ENCODE measurements at places on chromosomes 7 and 10.

DNA sequence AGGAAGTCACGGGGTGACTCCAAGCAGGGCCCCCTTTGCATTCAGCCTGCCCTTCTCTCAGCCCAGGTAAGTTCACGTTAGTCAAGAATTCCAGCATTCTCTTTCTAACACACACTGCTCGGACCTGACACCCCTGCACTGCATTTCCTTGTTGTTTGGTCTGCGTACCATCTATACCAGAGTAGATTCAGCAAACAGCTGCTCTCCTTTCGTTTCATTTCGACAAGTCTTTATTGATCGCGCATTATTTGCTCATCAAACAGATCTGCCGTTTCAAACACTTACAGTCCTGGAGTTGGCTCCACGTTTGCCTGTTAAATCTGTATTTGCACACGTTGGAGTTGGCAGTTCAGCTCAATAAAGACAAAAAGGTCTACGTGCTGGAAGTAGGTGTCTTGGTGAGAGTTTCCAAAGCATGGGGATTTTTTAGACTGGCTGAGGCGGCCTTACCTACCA lies 495.1 kb downstream of the RPS24 start:
- DNase-seq: no peak

DNA sequence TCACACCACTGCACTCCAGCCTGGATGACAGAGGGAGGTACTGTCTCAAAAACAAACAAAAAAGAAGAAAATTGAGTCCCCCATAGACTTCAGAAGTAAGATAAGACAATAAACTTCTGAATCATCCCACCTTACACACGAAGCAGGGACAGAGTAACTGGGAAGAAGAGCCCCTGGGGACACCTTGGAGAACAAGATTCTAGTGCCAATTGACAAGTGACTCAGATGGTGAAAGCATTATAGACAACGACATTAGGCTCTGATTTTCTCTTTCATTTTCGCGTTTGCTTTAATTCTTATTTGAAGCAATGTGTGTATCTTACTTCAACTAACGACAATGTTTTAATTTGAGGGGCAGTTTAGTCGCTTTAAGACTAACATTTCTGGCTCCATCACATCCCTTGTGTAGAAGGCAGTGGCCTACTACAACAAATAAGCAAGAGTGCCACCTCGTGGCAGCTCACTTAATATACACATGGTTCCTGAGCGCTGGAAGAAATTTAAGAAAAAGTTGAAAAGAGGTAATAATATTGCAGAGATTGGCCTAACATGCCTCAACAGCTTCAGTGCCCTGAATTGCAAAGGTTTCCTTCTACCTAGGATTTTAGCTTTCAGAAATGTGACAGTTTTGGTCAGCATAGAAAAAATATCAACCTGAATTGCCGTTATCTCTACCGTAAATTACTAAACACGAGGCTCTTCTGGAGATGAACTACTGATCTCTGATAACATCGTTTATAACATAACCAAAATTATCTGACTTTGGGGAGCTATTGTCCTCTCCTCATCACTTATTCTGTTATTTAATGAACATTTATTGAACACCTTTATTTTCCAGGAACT lies 36.7 kb downstream of the ASNS start:
- peak; percentile 51 for DNase-seq

DNA sequence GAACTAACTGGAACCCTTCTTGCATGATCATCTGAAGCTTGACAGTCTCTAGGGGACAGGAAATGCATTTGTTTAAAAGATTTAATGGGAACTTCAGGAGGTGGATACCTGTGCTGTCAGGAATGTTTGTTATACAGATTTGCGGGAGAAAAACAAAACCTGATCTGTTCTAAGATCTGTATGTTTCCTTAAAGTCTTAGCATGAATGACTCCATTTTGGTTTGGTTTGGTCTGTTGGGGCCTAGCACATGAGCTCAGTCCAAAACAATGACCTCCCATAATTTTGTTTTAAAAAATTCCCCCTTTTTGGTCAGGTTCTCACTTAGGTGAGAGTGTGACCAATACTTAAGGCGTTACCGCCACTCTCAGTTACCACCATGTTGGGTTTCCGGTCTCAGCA lies 138.7 kb downstream of the AKR1D1 start:
- DNase-seq: no peak

DNA sequence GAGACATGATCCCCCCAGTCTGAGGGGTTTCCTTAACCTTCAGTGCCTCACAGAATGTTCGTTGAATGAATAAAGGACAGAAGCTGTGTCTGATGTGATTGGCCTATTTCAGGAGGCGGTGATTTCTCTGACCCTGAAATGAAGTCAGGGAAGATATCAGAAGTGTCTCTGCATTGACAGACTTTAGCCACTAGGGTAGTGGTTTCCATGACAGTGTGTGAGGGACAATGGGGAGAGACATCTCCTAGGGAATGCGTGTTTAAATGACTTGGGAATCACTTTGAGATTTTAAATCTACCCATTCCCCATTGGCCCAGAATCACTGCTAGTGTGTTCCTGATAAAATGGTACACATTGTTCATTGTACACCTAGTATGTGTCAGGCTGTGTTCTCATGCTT lies 132.0 kb downstream of the CFAP58 start:
- DNase-seq: no peak

Data from CD4-positive, alpha-beta T cell treated with Interleukin-21 for 1 hour (primary cell).